ENCODE measurements at places on chromosomes 3 and 15.

- DNase-seq, result no peak
These were observed 5.9 kb downstream of the C3orf22 start for GRCh38 chr3:126552688-126553283.

DNA sequence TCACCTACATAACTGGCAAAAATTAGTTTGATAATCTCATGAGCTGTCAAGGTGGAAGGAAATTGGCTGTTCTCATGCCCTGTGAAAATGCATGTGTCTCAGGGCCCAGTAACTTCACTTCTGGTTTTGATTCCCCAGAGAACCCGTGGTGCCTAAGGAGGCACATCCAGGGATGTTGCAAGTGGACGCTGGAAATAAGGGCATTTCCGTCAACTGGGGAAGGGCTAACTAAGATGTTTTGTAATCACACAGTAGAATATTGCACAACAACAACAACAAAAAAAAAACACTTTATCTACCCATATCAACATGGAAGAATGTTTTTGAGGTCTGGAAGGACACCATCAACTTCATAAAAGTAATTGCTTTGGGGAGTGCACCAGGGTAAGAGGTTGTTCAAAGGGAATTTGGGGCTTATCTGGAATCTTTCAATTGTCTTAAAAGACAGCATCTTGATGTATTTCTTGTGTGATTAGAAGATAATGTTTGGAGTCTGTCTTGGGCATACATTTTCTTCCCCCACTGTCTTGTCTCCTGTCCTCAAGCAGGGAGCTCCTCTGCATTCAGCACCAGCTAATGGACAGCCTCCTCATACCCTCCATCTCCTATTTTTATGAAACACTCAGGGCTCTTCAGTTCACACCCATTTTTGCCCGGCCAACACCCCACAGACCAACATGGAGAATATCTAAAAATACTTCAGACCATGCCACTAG, 37.2 kb upstream of the PRR20G start:
- DNase-seq, result no peak

DNA sequence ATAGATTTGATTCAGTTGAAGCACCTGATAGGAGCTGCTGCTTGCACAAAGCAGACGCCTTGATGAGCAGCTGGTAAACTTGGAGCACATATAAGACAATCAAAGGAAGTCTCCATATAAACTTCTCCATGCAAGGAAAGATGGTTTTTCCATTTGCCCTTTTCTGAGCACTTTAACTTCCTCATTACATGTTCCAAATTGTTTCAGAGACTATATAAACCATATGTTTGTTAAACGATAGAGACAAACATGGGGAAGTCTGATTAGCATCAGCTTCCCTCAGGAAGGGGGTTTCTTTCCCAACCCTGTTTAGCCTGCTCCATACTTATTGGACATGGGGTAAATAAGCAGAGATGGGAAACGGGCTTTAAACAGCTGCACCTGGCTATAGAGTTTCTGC, 88.0 kb downstream of the DHX36 start:
- no peak for DNase-seq

- no peak for DNase-seq
These were observed 792 bp downstream of the SHF start for GRCh38 chr15:45186771-45187577.

DNA sequence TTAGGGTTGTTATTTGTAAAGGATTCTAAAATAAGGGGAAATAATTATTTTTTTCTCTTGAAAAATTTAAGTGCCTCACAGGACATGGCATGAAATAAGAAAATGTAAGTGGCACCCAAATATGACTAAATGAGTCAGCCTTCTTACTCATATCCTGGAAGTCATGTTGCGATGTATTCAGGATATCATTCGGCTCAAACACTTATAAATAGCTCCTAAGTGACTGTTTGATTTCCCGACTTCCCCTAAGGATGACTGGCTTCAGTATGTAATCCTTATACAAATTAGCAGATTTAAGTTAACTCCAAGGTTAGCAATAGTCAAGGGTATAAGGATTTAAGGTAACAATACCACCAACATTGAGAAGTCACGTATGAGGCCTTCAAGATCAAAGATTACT, 57.3 kb upstream of the OSTN start:
- no peak for DNase-seq

DNA sequence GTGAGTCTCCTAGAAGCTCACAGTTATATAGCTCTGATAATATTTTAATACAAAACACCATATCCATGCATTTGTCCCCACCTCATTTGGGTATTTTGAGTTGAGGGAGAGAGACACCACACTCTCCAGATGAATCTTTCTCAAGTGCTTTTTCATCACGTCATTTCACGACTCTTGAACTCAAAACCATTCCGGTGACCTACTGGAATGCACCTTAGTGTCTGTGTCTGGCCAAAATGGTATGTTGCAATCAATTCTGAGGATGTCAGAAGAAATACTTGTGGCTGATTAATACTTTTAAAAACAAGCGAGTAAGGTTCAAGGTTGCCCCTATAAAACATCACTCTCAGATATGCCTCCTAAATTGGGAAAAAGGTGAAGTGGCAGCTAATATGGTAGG, 352.6 kb upstream of the ICE2 start:
- no peak for DNase-seq

- DNase-seq, result no peak
These were observed 15.5 kb upstream of the LOXL1 start for GRCh38 chr15:73910522-73911303.

- no peak for DNase-seq
These were observed 781.5 kb downstream of the TBL1XR1 start for GRCh38 chr3:176415661-176416295.

DNA sequence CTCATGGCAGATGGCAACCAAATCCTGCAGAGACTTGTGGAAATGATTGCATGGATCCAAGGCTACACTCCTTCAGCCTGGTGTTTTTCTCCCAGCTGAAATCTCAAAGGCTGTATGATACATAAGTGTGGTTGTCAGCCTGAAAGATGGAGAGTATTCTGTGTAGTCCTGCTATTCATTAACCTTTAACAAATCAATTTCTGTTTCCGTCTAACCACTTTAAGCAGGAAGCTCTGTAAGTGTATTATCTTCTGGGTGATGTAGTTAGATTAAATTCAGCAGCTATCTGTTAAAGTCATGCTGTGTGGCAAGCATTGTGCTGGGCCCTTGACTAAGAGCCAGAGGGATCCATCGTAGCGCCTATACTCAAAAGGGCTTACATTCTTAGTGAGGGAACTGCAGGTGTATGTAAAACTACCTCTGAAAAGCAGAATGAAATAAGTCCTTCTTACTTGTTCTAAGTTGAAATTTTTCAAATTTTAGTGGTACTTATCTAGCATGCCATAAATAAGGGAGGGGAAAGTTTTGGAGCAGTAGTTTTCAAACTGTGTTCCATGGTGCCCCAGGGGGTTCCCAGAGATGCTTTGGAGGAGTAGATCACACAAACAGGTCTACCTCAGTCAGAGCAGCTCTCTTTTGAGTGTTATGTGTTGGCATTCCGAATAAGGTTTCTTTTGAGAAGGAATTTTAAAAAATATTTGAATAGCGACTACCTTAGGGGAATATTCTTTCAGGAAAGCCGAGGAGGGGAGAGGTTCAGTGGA, 28.9 kb downstream of the HACD3 start:
- no peak for DNase-seq

- DNase-seq, result no peak
These were observed 108.8 kb upstream of the LYSMD4 start for GRCh38 chr15:99842071-99842470.

DNA sequence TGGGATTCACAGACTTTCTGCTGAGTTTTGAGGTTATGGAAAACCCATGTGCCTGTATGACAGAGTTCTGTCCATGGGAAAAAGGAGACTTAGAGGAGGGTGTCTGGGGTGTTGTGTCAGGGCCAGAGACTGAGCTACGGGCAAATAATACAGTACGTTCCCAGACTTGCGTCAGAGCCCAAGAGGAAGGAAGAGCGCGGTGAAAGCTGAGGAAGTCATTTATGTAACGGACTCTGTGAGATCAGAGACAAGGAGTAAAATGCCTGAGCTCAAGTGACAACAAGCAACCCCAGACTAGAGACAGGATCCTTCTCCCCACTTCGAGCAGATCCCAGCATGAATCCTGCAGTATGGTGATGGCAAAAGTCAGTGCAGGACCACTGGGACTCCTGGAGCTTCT, 368.6 kb upstream of the MCTP2 start:
- peak; percentile 86 for DNase-seq

DNA sequence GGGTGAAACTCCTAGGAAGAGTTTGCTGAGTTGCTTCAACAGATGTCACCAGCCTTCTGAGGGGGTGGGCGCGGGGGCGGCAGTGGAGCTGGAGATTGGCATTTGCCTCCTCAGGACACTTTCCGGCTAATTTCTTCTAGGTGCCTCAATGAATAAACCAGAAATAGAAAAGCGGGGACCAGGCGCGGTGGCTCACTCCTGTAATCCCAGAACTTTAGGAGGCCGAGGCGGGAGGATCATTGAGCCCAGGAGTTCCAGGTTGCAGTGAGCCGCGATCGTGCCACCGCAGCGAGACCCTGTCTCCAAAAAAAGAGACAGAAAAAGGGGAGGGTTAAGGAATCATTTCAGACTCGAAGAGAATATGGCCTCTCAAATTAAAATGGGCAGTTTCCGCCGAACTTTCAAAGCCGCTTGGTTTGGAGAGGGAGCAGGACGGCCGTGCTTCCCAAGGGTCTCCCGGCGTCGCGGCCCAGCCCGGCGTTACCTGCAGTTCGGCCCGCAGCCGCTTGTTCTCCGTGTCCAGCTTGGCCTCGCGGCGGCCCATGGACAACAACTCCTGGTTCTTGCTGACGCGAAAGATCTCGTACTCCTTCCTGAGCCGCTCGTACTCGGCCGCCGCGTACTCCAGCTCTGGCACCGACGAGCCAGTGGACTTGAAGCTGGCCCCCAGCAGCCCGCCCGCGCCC, 587 bp downstream of the NPHP3 start:
- DNase-seq, result no peak

DNA sequence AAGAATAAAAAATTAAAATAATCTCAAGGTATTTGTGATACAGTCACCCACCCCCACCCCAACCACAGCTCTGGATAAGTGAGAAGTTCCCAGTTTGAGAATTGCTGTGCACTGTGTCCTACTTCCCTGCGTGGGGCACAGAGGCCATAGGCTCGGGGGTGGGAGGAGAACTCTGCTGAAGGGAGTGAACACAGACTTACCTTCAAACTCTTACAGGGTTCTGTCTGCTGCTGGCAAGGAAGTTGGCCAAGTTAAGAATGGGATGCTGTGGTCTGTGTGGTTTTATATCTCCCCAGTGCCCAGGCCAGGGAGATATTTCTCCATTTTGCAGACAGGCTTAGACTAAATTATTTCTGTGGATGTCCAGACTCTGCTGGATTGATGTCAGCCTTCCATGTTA, 37.6 kb downstream of the SPTSSB start:
- DNase-seq, result peak; percentile 4

DNA sequence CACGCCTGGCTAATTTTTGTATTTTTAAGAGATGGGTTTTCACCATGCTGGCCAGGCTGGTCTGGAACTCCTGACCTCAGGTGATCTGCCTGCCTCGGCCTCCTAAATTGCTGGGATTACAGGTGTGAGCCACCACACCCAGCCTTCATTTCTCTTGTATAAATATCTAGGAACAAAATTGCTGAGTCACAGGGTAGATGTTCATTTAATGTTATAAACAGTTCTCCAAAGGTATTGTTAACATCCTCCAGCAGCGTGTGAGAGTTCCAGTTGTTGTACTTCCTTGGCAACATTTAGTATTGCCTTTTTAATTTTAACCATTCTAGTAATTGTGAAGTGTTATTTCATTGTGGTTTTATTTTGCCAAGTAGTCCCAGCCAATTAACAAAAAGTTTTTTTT, 23.6 kb upstream of the MTMR14 start:
- no peak for DNase-seq

GRCh38 chr15:81069909-81070308, 64.2 kb upstream of the CFAP161 start:
- no peak for DNase-seq
